ENCODE measurements at places on chromosomes 1 and 21.

DNA sequence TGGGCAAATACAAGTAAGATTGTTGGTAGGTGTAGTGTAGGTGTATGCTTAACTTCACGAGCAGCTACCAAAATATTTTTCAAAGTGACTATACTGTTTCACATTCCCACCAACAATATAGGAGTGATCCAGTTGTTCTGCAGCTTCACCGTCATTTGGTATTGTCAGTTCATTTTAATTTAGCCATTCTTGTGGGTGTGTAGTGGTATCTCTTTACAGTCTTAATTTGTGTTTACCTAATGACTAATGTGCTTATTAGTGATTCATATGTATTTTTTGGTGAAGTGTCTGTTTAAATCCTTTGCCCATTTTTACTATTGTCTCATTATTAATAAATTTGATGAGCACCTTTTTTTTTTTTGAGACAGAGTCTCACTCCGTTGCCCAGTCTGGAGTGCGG, 35.4 kb downstream of the RCSD1 start:
- no peak for DNase-seq

- DNase-seq: no peak
These were observed 329.4 kb upstream of the CHRM3 start for GRCh38 chr1:239056940-239057339.

DNA sequence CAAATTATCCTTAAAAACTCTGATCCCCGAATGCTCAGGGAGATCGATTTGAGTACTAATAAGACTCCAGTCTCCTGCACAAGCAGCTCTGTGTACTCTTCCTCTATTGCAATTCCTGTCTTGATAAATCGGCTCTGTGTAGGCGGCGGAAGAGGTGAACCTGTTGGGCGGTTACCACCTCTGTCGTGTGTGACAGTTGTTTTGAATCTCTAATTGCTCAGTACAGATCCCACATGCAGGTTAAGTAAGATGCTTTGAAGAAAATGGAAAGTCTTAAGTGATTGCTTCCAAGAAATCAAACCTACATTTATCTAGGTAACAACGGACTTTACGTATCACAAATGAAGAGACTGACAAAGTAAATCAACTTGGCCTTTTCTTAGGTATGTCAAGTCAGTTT, 35.5 kb downstream of the COA6 start:
- peak; percentile 70 for DNase-seq

DNA sequence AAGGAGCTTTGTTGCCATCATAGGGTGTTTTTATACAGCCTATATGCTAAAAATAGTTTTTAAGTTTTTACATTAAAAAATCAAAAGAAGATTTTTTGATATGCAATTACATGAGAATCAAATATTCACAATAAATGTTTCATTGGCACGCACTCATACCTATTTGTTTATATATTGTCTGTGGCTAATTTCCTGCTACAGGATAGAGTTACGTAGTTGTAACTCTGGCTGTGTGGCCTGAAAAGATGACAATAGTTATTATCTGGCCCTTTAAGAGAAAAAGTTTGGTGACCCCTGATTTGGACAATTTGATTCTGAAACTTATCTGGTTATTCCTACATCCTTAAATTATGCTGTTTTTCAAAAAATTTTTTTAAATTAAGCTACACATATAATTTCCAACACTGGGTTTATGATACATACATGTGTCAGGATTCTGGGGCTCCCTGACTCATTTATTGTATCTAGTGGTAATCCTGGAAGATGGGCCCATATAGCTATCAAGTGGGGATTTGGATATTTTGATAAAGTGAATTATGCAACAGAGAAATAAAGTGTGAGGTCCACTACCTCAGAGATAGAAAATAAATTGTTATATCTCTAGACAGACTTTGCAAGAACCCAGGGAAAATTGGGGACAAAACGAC, 370.2 kb upstream of the LYPLAL1 start:
- no peak for DNase-seq

GRCh38 chr1:241401156-241401555, 44.2 kb upstream of the RGS7 start:
- no peak for DNase-seq

GRCh38 chr1:7642781-7643529, 128.1 kb upstream of the VAMP3 start:
- DNase-seq: no peak

DNA sequence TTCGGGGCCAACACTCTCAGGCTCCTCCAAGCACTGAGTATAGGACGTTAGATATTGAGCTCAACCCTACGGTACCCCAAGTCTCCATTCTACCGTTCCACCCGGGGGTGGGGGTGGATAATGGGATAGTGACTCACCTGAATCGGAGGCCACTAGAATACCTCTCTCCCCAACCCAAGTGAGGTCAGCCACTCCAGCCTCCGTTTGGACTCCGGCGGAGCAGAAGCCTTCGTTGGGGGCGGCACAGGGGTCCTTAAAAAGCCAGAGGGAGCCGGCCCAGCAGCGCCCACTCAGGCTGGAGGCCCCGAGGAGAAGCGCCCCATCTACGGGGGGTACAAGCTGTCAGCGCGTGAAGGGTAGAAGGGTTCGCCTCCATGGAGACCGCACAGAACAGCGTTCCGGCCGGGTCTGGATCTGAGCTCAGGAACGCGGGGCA, 556 bp downstream of the WDR77 start:
- DNase-seq: peak; percentile 31

GRCh38 chr1:983798-984475, 2.0 kb upstream of the PERM1 start:
- DNase-seq: peak; percentile 61

DNA sequence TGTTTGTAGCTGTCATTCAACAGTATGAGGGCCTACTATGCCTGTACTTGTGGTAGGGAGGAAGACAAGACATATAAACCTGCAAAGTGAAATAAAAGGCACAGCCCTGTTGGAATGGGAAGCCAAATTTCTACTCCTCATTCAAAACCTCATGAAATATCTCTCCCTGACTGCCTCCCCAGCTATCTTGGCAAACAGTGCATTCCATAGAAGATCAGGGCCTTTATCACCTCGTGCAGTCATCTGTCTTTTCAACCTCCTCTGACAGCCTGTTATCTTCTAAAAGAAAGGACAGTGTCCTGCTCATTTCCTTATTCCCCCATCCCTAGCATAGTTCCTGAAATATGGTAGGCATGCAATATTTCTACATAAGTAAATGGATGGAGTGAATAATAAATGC, 71.0 kb downstream of the SH3GLB1 start:
- DNase-seq: no peak

- DNase-seq: no peak
These were observed 18.9 kb downstream of the LHX4 start for GRCh38 chr1:180248731-180249681.

Measured in activated CD4-positive, alpha-beta T cell treated with anti-CD3 and anti-CD28 coated beads, Interleukin-2, amount 50 U/mL, for 4 hours (primary cell).